ENCODE measurements at places on chromosomes 7 and 10.

- DNase-seq: no peak
Measured at GRCh38 chr10:101080933-101081931, 19.4 kb downstream of the KAZALD1 start.

DNA sequence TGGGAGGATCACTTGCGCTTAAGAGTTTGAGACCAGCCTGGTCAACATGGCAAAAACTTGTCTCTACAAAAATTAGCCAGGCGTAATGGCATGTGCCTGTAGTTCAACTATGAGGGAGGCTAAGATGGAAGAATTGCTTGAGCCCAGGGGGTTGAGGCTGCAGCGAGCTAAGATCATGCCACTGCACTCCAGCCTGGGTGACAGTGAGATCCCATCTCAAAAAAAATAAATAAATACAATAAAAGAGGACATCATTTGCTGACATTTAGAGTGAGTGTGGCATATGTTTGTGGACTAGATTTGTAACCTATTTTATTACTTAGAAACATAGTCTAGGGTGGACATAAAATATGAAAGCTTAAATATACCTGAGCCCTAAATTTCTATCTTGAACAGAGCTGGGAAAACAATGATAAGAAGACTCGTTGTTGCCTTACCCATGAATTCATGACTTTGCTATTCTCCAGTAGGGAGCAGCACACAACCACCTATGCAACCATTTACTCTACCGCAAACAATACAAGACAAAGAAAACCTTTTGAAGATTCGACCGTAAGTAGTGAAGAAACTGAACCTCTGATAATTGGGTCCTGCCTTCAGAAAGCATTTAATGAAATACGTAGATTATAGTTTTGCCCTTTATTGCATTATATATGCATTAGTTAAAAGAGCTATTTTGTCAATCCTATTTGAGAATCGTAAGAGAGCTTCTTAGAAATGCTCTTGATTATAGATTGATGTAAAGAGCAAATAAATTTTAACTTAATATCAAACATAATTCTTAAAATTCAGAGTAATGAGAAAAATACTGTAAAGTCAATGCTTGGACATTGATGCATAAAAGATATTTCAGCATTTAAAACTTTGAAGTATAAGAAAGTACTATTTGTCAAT, 83.5 kb downstream of the GNAT3 start:
- DNase-seq: no peak

DNA sequence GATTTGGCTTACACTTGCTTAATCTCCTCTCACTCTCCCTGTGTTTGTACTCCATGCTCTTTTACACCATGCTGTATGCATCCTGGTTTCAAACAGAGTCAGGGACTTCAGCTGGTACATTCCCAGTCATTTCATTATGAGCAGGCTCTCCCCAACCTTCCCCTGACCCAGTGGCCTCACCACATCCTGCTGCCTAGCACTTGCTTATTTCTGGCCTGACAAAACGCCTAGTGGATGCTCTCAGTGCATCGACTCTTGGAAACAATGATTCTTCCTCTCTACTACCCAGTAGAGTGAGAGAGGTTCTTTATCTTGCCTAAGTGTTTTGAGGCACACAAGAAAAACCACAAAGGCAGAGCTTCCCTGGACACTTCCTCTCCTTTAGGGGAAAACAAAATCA, 63.4 kb downstream of the CAV1 start:
- DNase-seq: no peak

GRCh38 chr7:80272560-80273239, 138.1 kb downstream of the GNAI1 start:
- no peak for DNase-seq

- no peak for DNase-seq
Measured at GRCh38 chr7:37320140-37320847, 128.4 kb downstream of the ELMO1 start.

GRCh38 chr7:25636871-25637283, 408.6 kb upstream of the NPVF start:
- no peak for DNase-seq

- DNase-seq: no peak
Measured at GRCh38 chr10:73585327-73585726, 5.8 kb downstream of the USP54 start.

GRCh38 chr7:95687759-95688343, 84.5 kb upstream of the DYNC1I1 start:
- no peak for DNase-seq

GRCh38 chr7:98418636-98419315, 17.9 kb upstream of the BAIAP2L1 start:
- no peak for DNase-seq

GRCh38 chr7:40331915-40332314, 197.1 kb downstream of the SUGCT start:
- DNase-seq: no peak

GRCh38 chr10:129847741-129848483, 116.2 kb downstream of the EBF3 start:
- no peak for DNase-seq

DNA sequence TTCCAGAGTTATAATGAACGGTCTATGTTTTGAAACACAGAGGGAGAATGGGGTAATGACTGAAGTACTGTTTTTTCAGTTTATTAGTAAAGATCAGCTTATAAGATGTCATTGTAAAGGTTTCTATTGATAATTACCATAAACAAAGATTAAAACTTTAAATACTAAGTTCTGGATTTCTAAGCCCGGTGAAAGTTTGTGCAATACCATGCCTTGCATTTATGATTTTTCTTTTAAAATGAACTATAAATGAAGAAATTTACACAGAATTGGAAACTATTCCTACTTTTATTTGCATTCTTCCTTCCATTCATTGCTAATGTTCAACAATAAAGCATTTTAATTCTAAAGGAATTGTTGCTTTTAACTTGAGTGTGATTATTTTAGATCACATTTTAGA, 4.9 kb downstream of the MEOX2 start:
- DNase-seq: no peak

DNA sequence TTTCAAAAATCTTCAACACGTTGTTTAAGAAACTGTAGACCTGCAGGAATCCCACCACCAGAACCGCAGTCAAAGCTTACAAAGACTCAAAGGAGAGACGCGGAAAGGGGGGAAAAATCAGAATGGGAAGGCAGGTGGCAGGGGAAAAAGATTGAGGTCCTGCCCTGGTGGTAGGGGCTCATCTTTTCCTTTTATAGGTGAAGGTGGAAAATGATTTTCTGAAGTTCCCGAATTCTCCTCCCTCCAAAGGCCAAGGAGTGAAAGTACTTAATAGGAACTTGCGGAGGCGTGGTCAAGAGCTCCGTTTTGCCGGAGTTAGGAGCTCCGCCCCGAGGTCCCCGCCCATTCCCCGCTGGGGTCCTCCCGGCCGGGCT, 724 bp downstream of the BBIP1 start:
- DNase-seq: peak; percentile 90

GRCh38 chr7:246451-246850, 43.5 kb upstream of the FOXL3 start:
- no peak for DNase-seq

GRCh38 chr7:144747936-144748335, 87.9 kb downstream of the TPK1 start:
- DNase-seq: no peak

DNA sequence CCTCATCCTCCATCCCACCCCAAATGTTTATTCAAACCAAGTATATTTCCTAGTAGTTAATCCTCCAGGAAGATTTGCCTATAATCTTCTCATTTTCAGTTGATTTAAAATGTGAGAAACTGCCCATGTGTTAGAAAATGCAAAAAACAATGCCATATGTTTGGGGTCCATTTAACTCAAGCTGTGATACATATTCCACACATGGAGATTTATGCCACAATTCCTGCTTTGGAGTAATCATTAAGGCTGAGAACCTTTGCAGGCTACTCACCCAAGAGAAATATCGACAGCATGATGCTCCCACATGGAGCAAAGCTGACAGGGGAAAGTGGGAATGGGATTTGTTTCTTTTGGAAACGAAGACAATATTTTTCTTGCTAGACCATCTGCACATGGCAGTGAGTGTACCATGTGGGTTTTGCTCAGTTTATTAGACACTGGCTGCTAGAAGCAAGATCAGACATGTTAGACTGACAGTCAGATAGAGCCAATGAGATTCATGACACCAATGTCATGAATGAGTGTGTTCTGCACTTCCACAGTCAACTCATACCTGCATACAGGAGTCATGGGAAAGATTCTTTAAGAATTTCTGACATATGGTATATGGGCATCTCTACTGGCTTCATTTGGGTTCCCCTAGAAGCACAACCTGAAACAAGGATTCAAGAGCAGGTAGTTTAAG, 3.4 kb upstream of the GRM8 start:
- no peak for DNase-seq

GRCh38 chr7:124192885-124193284, 160.0 kb upstream of the TMEM229A start:
- no peak for DNase-seq

DNA sequence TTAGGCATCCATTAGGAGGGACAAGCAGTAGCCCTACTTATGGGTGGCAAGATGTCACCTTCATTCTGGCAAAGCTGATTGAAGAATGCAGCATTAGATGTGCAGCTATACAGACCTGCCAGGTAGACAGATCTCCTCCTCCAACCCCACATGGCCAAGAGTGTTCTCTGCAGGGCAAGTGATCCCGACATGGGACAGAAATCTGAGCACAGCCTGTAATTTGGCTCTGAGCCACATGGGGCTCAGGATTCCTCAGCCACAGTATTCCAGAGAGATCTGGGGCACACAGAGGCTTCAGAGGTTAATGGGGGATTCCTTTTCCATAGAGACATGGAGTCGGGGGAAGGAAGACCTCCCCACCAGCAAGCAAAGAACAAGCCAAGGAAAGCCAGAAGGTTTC, 58.7 kb upstream of the GDF10 start:
- no peak for DNase-seq

DNA sequence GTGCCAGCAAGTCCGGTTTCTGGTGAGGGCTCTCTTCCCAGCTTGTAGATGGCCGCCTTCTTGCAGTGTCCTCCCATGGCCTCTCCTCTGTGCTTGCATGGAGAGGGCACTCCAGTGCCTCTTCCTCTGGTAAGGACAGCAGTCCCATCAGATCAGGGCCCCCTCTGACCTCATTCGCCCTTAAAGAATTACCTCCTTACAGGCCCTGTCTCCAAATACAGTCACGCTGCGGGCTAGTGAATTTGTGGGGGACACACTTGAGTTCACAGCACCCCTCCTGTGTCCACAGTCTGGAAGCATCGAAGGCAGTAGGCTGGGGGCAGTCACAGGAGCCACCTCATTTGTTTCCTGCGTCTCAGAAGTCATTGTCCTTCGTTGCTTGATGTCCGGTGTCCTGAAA, 54.6 kb downstream of the LHPP start:
- DNase-seq: no peak

- DNase-seq: no peak
Measured at GRCh38 chr7:74430961-74431466, 22.7 kb upstream of the GTF2IRD1 start.

DNA sequence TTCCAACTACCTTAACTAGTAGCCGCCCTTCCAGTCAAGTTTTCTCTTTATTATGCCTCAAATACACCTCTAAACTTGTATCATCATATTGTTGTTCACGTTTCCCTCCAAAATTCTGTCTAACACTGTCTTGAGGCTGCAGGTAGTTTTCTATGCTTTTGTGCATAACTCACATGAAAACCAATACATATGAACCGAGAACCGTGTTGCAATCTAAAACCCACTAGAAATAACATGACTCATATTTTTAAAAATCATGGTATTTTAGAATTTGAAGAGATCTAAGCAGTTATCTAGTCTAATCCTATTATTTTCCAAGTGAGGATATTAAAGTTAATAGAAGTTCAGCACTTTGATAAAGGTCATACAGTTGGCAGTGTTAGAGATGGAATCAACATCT, 18.2 kb downstream of the LIPF start:
- no peak for DNase-seq

- DNase-seq: no peak
Measured at GRCh38 chr7:157558516-157558874, 221.7 kb downstream of the DNAJB6 start.

DNA sequence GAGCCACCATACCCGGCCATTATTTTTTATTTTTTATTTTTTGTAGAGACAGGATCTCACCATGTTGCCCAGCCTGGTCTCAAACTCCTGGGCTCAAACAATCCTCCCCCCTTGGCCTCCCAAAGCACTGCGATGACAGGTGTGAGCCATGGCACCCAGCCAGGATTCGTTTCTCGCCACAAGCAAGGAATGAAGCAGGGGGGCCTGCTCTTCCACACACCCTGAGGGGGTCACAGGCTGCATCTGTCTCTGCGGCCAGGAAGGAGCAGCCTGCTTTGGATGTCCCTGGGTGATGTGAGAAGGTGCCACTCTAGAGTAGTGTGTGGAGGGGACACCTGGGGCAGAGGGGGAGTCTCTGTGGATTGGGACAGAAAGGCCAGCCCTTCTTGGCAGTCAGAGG, 61.3 kb upstream of the TNRC18 start:
- no peak for DNase-seq
